ENCODE measurements at places on chromosomes 1 and 21.

DNA sequence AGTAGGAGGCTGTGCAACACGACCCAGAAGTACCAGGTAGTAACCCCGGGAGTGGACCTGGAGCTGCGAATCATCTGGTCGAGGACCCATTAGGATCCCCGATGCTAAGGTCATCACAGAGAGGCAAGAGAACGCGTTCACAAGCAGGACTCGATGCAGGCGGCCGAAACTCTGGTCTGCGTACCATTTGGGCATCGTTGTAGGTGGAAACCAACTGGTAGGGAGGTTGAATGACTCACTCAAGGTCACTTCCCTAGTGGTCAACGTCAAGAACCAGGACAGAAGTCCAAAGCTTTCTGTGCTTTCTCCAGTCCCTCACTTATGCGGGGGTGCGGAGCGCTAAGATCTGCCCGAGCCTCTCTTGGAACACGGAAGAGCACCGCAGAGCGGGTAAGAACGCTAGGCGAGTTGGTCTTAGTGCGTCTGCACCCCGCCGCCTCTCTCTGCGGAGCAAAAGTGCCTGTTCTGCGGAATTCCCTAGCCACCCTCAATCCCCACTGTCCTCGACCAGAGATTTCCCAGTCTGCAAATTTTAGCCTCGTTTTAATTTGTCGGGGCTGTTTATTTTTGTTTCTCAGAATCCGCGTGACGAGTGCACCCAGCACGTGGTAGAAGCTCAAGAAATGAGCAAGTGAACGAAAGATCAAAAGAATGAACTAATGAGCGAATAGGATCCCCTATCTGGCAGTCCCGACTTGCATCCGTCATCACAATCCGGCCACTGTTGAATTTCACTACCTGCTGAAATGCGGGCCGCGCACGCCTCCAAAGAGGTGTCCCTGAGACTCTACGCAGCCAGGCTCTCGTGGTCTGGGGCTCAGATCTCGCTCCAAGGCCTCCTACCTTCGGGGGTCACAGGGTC, 12.2 kb downstream of the HLX start:
- no peak for DNase-seq

DNA sequence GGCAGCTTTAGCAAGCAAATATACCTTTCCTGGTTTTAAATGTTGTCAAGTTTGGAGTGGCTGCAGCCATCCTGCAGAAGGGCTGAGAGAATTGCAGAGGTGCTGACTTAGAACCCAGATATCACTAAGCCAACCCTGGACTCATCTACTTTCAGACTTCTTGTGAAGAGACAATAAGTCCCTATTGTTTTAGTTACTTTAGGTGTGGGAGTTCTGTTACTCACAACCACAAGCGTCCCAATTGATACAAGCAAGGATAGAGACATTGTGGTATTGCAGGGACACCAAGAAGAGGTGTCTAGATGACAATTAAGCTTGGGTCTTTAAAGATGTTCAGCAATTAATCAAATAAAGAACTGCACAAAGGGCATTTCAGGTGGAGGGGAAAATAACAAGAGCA, 8.8 kb upstream of the ETV3 start:
- no peak for DNase-seq

DNA sequence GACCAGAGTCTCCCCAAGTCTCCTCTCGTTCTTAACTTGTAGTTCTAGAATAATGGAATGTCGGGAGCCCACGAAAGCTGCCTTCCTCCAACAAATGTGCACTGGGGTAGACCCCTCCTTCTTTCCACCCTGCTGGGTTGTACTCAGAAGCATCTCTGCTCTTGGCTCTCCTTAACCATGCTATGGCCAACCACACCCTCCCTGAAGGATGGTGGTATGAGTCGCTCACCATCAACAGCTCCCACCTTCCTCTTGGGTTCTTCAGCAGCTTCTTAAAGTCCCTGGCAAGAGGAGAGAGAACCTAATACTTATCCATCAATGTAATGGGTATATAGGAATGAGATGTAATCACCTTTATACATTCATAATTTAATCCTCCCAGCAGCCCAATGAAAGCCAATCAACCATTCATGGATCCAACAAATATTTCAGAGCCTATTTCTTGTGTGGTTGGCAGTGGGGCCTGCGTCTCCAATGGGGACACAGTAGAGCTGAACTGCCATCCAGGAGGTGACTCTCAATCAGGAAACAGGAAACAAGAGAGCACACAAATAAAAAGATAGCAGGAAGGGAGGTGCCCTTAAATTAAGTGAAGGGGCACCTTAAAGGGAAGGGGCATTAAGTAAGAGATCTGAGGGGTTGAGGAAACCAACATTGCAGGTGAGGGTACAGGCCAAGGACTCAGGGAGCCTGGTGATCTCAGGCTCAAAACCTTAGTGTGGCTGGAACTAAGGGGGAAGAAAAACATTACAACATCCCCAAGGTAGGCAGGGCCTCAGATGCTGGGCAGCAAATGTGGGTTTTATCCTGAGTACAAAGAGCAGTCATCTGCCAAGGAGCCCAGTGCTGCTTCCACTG, 64.4 kb upstream of the ETS2 start:
- no peak for DNase-seq

DNA sequence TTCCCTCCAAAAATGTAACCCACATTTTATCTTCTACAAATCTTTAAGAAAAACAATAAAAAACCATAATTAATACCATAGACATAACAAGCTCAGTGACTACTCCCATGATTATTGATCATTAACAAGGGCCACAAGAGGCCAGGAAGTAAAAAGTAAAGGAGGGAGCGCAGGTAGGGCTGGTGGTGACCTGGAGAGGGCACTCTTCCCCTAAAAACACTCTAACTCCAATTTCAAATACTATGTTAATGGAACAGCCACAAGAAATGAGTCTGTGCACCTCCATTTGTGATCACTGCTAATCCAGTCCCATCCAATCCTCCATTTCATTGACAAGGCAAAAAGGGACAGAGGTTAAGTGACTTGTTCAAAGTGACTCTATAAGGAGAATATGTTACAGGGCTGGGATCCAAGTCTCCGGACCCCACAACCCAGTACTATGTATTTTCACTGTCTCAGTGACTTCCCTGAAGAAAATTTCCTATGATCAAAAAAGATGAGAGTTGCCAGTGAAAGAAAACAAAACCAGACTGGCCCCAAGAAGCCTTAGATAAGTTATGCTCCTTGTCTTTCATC, 41.2 kb upstream of the CFAP298 start:
- DNase-seq = peak; percentile 19

GRCh38 chr1:218209351-218209861, 75.7 kb upstream of the RRP15 start:
- DNase-seq = no peak

- no peak for DNase-seq
Observed at GRCh38 chr1:219391297-219391696, 217.6 kb downstream of the LYPLAL1 start.

GRCh38 chr1:203325026-203325417, 19.7 kb downstream of the BTG2 start:
- DNase-seq = peak; percentile 52

DNA sequence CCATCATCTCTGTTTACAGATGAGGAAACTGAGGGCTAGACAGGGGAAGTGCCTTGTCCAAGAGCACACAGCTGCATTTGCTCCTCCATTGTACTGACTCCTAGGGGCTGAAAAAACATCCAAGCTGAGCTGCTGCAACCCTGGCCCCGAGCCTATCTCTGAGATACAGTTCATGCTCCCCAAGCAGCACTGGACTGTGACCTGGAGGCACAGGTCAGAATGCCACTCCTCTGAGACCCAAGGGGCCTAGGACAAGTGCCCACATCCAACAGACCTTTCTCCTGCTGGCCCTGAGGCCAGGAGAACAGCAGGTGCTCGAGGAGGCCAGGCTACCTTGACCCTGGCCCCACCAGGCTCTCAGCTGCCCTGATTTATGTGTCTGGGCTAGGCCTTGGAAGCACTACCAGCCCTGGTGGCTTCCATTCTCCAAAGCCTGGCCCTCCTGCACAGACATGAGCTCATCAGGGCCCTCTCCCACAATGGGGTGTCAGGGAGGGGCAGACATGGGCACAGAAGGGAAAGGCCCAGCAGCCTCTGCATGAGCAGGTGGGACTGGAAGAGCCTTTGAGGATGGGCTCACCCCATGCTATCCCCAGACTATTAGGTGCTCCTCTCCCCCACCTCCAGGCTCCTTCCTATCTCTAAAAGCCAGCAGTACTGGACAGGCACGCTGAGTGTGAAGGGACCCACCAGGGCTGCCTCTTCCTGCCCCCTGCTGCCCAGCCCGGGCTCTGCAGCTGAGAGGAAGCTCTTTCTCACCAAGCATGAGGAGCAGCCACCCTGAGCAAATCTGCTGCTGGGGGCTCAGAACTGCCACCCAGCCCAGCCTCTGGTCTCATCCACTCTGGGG, 18.8 kb downstream of the ADGRB2 start:
- peak; percentile 69 for DNase-seq

DNA sequence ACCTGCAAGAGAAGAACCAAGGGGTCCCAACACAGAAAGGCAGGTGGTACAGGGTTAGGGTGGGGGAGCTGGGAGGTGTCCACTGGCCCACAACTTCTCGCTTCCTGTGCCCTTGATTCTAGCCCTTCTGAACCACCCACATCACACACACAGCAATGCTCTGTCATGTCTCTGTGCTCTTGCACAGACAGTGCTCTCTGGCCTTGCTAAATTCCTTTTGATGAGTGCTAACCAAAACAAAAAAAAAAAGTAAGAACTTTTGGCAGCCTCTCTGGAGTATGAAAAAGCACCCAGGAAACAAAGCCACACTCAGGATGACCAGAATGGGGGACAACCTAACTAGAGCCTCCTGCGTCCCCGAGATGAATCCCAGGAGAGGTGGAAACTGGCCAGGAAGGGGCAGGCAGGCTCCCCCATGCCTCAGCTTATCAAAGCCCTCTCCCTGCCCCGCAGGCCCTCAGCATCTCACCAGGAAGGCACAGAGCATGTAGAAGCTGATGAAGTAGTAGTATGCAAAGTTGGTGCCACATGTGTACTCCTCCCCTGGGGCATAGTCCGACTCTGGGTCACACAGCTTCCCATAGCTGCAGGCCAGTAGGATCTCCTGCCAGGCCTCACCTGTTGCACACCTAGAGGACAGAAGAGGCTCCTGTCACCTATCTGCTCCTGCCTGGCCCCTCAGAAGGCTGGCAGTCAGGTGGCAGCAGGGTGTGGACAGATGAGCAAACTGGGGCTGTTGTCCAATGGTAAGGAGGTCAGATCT, 27.2 kb upstream of the KIF21B start:
- DNase-seq = no peak

DNA sequence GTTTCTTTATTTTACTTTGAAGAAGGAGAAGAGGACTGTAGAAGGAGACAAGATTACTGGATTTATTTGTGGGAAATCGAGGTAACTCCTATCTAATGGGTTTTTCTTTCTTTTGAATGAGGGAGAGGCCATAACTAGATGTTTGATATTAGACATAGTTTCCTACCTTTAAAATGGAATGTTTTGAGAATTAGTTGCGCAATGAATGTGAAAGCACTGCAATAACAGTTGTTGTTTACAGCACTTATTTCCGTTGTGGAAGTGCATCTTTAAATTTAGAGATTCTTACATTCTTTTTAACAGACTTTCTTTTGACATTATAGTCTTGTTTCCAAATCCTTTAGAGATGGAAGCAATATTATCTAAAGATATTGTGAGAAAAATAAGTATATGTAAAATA, 229.0 kb downstream of the SRGAP2C start:
- no peak for DNase-seq

DNA sequence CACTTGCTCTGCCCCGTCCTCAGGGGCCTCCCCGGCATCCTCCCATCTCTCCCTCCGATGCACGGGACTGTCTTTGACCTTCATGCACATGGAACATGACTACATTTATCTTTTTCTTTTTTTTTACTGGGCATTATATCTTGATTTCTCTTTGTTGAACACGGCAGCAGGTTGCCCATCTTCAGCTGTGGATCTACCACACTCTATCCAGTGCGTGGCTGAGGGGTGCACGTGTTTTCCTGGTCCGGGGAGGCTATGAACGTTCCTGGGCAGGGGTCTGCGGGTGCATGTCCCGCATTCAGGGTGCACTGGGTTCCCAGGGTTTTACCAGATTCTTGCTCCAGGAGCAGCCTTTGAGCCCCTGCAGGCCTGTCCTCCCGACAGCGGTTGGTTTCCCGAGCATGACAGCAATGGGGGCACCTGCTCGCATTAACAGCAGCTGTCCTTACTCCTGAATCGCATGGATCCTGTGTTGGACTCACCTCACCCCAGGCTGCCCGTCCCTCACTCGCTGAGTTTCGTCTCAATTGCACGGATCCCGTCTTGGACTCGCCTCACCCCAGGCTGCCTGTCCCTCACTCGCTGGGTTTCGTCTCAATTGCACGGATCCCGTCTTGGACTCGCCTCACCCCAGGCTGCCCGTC, 7.4 kb downstream of the POFUT2 start:
- DNase-seq = no peak

DNA sequence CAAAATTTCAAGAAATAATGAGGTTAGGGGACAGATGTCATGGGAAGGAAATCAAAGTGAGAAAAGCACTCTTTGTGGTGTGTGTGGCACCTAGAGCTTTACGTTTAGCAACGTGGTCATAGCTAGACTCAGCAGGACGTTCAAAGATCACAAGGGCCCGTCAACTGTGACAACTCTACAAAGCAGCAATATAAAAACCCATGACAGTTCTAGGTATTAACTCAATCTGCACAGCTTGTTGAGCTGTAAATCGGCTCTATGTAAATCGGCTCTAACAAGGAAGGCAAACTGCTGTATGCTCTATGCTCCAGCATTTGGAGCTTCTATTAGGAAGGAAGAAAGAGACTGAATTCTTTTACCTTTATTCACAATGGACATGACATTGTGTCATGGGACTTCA, 64.8 kb downstream of the TP53BP2 start:
- no peak for DNase-seq

DNA sequence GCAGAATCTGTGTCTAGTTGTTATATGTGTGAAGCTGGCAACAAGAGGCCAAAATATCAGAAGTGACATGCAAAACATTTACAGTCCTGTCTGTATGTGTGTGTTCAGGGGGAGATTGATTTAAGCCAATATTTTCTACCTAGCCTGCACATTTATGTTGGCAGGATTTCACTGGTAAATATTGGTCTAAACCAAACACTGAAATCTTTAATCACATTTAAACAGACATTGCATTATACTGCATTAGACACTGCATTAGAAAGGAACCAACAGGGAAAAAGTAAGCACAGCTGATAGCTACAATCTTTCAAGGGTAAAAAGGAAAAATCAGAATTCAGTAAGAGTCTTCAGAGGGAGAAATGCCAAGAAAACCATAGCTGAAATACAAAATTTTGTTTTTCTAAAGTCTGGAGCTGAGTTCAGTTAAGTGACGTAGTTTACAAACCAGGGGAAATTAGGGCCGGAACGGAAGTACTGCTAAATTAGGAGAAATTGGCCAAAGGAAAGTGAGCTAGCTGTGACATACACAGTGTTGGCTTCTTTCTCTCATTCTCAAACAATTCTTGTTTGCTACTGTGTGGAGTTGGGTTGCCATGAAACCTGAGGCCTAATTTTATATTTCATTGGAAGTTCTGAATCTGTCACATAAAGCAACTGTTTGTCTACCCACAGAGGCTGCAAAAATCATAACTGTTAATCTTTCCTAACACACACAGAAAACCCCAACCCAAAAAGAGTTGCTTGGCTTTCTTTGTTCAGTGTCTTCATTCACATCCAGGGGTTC, 217.3 kb upstream of the SGIP1 start:
- no peak for DNase-seq

All from stimulated activated CD4-positive, alpha-beta T cell treated with anti-CD3 and anti-CD28 coated beads, Interleukin-2, amount 100 ng/mL, for 24 hours (primary cell).